ENCODE measurements at places on chromosomes 5 and 9.
A peak's percentile ranks its signal among the peaks of the same experiment; 100 is the strongest.

GRCh38 chr9:77960356-77961153, 71.1 kb downstream of the GNAQ start:
- DNase-seq = no peak

- DNase-seq = no peak
These were observed 41.0 kb downstream of the CYFIP2 start for GRCh38 chr5:157306692-157307471.

DNA sequence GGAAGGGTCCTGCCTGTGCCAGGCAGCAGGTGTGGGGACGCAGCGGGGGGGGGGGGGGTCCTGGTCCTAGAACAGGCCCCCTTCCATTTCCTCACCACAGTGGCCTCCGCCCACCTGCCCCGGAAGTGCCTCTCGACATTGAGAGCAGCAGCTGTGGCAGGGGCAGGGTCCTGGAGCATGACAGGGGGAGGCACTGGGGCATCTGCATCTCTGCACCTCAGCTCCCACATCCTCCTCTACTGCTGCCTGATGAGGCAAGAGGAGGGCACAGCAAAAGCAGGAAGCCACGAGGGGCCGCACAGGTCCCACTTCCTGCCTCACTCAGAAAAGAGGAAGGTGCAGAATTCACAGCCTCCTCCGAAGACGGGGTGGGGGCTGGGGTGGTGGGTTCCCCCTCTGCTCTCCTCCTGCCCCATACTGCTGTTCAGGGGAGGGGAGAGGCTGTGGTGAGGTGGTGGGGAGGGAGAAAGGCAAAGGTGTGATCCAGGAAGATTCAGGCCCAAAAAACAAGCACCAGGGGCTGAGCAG, 14.8 kb downstream of the AKNA start:
- peak; percentile 59 for DNase-seq

- no peak for DNase-seq
These were observed 369.8 kb downstream of the GADD45G start for GRCh38 chr9:89974582-89974981.

GRCh38 chr9:124342776-124343485, 72.3 kb downstream of the PSMB7 start:
- DNase-seq = peak; percentile 81

- no peak for DNase-seq
These were observed 514.7 kb downstream of the MAT2B start for GRCh38 chr5:164020116-164020515.

GRCh38 chr5:32406650-32407049, 37.9 kb downstream of the ZFR start:
- no peak for DNase-seq

DNA sequence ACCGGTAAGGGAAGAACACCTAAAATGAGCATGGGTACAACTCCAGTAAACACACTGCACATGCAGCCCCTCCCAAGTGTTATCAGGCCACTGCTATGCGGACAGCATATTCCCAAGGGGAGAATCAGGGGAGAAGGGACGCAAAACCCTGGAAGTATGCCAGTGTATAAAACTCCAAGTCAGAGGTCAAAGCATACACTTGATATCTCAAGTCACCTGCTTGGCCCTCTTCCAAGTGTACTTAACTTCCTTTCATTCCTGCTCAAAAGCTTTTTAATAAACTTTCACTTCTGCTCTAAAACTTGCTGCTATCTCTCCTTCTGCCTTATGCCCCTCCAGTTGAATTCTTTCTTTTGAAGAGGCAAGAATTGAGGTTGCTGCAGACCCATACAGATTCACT, 408.1 kb downstream of the HTR1A start:
- DNase-seq = no peak
